ENCODE measurements at places on chromosomes 1 and 21.

- DNase-seq, result no peak
Observed at GRCh38 chr1:40851643-40852042, 10.5 kb downstream of the CITED4 start.

GRCh38 chr1:76291737-76292136 lies 217.2 kb downstream of the ST6GALNAC3 start:
- no peak for DNase-seq

- peak; percentile 100 for DNase-seq
Observed at GRCh38 chr1:44730741-44731512, at the start of gene RNU5D-1. Gene RNU5D-1, minus strand, starts transcription at chr1:44731170.

- DNase-seq, result peak; percentile 67
Observed at GRCh38 chr1:203127666-203128430, at the start of gene ADORA1. Gene ADORA1, plus strand, starts transcription at chr1:203127726. Its CDS starts 1,116 bp downstream, at chr1:203128842.

GRCh38 chr1:102655034-102655433 lies 453.3 kb downstream of the COL11A1 start:
- DNase-seq, result no peak
